ENCODE measurements at places on chromosomes 1 and 21.

DNA sequence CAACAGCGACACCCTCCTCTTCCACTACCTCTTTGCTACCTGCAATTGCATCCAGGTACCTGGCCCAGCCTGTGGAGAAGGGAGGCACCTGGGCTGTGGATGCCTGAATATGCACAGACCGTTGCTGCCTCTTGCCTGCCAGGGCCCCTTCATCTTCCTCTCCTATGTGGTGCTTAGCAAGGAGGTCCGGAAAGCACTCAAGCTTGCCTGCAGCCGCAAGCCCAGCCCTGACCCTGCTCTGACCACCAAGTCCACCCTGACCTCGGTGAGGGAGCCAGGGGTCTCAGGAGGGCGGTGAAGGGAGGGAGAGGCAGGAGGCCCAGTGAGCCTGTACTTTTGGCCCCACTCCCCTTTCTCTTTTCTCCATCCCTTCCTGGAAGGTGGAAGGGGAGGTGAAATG lies 11.5 kb downstream of the PSRC1 start:
- no peak for DNase-seq

DNA sequence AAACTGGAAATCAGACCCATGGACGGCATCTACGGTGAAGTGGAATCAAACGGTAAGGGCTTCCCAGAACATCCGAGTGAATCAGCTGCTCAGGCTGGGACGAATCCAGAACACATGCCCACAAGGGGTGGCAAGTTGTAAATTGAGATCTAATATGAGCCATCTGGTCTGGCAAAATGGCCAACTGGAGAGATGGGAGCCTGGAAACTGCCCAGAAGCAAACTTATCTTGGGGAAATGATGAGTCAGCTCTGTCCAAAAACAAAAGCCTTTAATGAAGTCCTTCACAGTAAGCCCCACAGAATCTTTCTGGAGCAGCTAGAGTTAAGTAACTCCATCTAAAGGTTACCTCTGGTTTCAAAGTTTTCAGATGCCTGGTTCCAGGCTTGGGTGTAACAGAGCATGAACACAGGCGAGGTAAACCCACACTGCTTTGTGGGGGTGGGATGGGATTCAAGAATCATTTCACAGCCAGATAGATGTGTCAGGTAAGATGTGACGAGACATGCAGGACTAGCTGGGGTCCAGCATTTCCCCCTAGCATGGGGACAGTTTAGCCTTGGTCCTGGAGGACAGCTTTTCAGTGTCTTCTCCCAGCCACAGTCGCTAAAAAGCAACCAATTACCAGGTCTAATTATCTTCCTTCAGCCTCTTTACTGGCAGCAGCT lies 10.5 kb upstream of the SRP9 start:
- peak; percentile 94 for DNase-seq

- no peak for DNase-seq
Measured at GRCh38 chr1:7962014-7962335, 464 bp downstream of the PARK7 start.

DNA sequence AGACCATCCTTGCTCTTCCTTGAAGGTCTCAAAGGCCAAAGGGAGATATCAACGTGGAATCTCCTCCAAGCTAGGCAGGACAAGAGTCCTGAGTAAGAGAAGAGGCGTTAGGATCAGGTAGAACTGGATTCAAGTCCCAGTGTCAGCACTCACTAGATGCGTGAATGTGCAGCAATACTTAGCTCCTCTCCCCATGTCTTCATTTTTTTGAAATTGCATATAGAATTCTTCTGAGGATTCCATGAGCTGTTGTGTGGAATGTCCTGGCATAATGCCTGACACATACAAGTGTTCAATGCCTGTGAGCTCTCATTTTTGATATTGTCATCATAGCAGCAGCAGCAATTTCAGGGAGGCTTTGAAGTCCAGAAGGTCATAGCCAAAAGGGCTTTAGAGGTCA lies 333.2 kb downstream of the KCNH1 start:
- no peak for DNase-seq

- no peak for DNase-seq
Measured at GRCh38 chr1:157249739-157250138, 111.5 kb upstream of the ETV3 start.

- DNase-seq: no peak
Measured at GRCh38 chr21:29557200-29557599, 258.5 kb downstream of the BACH1 start.

DNA sequence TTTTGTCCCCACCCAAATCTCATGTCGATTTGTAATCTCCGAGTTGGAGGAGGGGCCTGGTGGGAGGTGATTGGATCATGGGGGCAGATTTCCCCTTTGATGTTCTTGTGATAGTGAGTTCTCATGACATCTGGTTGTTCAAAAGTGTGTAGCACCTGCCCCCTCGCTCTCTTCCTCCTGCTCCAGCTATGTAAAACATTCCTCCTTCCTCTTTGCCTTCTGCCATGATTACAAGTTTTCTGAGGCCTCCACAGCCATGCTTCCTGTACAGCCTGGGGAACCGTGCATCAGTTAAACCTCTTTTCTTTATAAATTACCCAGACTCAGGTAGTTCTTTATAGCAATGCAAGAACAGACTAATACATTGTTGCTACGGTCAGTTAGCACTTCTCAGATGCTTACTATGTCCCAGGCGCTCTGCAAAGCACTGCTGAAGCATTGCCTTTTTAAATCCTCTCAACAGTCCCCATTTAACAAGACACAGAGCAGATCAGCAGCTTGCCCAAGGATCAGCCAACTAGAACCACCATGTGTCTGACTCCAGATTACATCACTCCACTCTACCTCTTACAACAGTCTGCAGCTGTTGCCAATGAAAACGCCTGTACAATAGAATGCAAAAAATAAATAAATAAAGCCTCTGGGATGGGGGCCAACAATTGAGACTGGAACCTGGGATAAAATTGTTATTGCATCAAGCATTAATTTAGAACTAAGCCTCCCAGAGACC lies 52.4 kb upstream of the USP1 start:
- DNase-seq: peak; percentile 96

- DNase-seq: peak; percentile 39
Measured at GRCh38 chr1:3316340-3316943, 138.0 kb upstream of the ARHGEF16 start.

- DNase-seq: peak; percentile 15
Measured at GRCh38 chr1:99503276-99503747, 142.6 kb upstream of the PALMD start.

- DNase-seq: no peak
Measured at GRCh38 chr1:9009438-9010370, 16.5 kb downstream of the SLC2A7 start.

DNA sequence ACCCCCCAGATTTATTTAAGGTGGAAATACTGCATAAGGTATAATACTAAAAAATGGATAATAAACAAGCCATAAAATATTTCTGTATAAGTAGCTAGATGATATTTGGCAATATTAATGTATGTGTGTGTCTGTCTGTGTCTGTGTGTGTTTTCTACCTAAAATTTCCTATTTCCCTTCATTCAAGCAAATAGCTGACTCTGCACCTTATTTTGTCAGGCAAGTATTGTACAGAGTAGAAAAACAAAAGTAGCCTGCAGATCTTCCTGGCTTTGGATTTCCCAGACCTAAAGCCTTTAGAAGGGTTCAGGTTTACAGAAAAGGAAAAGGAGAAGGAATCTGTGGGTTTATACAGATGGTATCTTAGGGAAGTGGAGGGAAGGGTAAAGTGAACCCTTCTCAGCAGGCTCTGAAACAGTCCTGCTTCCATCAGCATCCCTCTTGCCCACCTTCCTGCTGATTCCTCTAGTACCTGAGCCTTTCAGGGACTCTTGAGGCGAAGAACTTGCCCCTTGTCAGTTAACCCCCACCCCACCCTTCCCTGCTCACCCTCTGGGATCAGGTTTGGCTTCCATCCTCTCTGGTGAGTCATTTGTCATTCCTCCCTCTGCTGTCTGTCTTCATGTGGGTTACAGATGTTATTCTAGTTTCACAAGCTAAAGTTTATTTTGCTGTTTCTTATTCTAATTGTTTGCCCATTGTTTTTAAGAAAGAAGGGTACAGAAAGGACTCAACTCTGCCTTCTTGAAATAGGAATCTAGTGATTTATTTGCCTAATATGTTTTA lies 21.7 kb upstream of the RGS16 start:
- DNase-seq: no peak

- DNase-seq: no peak
Measured at GRCh38 chr1:212633161-212633560, 24.6 kb downstream of the ATF3 start.

- DNase-seq: no peak
Measured at GRCh38 chr1:165933446-165934170, 106.2 kb downstream of the UCK2 start.

DNA sequence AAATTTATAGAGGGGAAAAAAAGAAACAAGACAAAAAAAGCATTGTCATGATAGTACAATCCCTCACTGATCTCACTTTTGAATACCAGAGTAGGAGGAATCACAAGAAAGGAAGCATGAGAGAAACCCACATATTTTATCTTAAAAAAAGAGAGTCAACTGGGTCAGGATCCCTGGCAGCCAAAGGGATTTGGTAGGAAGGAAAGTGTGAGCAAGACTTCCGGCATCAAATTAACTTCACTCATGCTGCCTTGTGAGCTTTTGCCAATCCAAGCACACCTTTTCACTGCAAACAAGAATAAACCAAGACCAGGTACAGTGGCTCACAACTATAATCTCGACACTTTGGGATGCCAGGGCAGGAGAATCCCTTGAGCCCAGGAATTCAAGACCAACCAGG lies 53.1 kb downstream of the SLC9C2 start:
- DNase-seq: no peak

DNA sequence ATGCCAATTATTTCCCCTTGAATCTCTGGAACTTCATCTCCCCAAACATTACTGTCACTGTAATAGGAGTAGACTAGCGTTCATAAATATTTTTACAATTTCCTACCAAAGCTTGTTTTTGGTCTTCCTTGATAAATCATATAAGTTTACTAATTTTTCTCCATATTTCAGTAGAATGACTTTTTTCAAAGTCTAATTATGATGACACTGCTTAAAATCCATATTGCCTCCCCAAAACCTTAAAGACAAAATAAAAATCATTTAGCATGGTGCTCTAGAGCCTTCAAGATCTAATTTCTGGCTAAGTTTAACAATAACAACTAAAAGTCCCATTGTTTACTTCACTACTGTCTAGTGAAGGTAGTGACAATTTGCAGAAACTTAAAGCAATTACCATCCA lies 474.2 kb upstream of the CHRM3 start:
- DNase-seq: no peak

GRCh38 chr1:54701996-54702395 lies 13.7 kb upstream of the TTC4 start:
- no peak for DNase-seq

DNA sequence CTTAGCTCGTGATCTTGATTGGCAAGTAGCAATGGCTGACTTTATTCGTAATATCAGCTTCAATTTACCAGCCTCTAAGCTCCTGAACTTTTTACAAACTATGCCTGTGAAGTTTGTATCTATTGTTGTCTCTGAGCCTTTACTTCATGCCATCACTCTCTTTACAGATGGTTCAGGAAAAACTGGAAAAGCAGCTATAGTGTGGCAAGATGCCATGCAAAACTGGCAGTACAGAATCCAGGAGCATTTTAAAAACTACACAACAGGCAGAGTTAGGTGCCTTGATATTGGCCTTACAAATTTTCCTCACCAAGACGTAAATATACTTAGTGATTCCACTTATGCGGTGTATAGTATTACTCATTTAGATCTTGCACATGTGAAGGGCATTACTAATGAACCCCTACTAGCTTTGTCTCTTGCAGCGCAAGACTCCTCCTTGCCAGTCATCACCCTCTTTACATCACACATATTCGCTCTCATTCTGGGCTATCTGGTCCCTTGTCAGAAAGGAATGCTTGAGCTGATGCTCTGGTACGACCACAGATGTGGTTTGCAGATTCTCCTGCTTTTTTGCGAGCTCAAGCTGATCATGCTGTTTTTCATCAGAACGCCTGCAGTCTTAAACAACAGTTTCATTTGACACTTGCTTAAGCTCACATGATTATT lies 36.3 kb downstream of the CLCA1 start:
- no peak for DNase-seq

DNA sequence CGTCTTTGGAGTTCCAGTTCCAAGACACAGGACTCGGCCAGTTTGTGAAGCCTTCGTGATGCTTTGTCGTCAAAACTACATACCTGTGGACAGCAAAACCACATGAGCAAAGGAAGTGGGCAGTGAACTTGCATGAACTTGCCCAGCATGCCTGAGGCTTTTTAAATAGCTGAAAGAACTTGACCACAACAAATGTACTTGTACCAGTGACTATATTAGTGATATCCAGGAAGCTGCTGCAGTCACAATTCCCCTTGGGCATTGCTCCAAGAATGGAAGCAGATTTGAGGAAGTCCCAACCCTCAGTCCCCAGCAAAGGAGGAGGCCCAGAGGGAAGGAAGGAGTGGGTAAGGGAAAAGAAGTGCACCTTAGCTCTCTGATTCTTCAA lies 2.6 kb downstream of the FUCA1 start:
- peak; percentile 98 for DNase-seq

DNA sequence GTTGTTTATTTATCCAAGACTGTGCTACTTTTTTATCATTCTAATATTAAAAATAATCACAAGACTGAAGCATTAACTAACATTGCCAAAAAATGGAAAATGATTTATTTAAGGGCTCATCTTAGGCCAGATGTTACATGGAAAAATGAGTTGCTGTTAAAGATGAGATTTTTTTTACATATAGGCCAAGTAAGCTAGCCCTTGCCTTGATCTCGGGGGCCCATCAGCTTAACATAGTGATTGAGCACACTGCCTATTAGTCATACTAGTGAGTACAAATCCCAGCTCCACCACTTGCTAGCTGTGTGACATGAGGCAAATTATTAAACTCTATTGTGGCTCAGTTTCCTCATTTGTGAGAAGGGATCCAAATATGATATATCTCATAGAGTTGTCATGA lies 275.9 kb upstream of the SNX7 start:
- no peak for DNase-seq

- DNase-seq: no peak
Measured at GRCh38 chr1:74570797-74571492, 58.5 kb upstream of the LRRC53 start.

DNA sequence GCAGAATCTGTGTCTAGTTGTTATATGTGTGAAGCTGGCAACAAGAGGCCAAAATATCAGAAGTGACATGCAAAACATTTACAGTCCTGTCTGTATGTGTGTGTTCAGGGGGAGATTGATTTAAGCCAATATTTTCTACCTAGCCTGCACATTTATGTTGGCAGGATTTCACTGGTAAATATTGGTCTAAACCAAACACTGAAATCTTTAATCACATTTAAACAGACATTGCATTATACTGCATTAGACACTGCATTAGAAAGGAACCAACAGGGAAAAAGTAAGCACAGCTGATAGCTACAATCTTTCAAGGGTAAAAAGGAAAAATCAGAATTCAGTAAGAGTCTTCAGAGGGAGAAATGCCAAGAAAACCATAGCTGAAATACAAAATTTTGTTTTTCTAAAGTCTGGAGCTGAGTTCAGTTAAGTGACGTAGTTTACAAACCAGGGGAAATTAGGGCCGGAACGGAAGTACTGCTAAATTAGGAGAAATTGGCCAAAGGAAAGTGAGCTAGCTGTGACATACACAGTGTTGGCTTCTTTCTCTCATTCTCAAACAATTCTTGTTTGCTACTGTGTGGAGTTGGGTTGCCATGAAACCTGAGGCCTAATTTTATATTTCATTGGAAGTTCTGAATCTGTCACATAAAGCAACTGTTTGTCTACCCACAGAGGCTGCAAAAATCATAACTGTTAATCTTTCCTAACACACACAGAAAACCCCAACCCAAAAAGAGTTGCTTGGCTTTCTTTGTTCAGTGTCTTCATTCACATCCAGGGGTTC lies 217.3 kb upstream of the SGIP1 start:
- no peak for DNase-seq

- no peak for DNase-seq
Measured at GRCh38 chr21:26554365-26554764, 18.7 kb downstream of the CYYR1 start.

GRCh38 chr1:50977575-50978143 lies 7.6 kb downstream of the CDKN2C start:
- no peak for DNase-seq
